SJSA1 (cell line): ENCODE measurements at places on chromosomes 5 and 9. TPM values are rescaled to one million over a fixed set of nuclear protein-coding genes. Genes with fewer than 3 reads are reported as not detected.

Gene C7
- total RNA-seq = not detected in 2 replicates

Gene AFAP1L1
- 26.6 and 33.2 TPM in 2 replicates for total RNA-seq

Gene PCDHGA6
- 0.38 and 1.4 TPM in 2 replicates for total RNA-seq

Gene DIPK1B
- total RNA-seq = not detected in 2 replicates

Gene ZNF454
- total RNA-seq = not detected in 2 replicates

GRCh38 chr5:61251874-61252642 is 80.0 kb upstream of the ZSWIM6 start:
- H3K36me3 ChIP-seq = peaks cover 24% of the 10 kb centered on the region
- no peaks in the 10 kb centered on the region for H3K4me1 ChIP-seq
- no peaks in the 10 kb centered on the region for H3K27me3 ChIP-seq

GRCh38 chr9:76095585-76095984 is 205.1 kb downstream of the PCSK5 start:
- H3K27ac ChIP-seq = no peak overlapping the region
- no peak for DNase-seq
- no peak overlapping the region for H3K4me3 ChIP-seq
- peaks cover 8% of the 10 kb centered on the region; the same call in 1 of the 2 replicates for H3K36me3 ChIP-seq

DNA sequence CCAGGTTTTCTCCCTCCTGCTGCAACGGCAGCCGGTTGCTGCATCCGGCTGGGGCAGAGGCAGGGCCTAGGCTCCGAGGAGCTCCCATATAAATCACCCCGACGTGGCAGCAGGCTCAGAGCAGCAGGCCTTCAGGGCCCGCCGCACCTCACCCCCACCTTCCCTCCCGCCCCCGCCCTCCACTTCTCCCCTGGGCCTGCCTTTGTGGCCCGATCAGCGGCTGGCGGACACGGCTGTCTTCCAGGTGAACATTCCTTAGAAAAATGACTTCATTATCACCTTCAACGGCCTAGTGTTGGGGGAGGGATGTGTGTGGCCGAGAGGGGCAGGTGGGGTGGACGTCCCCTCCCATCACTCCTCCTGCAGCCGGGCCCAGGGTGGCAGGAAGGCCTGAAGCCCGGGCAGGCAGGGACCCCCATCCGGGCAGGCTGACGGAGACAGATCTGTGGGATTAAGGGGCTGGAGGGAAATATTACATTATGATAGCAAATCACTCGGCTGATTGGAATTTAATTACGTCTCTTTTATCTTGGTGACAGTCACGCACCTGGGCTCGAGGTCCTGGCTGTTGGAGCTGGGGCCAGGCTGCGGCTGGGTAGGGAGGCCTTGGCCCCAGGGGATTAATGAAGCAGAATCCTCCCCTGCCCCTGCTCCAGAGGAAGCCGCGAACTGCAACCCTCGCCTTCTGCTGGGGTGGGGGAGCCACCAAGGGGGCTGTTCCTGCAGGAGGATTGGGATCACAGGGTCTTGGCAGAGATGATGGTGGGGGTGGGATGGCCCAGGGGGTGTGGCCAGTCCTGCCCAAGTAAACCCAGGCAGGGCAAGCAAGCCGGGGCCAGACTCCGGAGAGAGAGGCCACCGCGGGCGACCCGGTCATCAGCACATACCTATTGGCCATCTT is 38.4 kb upstream of the RXRA start:
- no peak overlapping the region for H3K27ac ChIP-seq
- no peak overlapping the region for H3K4me3 ChIP-seq
- H3K27me3 ChIP-seq = peaks cover 6% of the 10 kb centered on the region; the same call in 1 of the 2 replicates
- H3K36me3 ChIP-seq = no peaks in the 10 kb centered on the region
- H3K4me1 ChIP-seq = peaks cover 4% of the 10 kb centered on the region

GRCh38 chr9:72633966-72634365 is 112.6 kb downstream of the TMC1 start:
- no peak overlapping the region for H3K27ac ChIP-seq
- no peak for DNase-seq
- H3K36me3 ChIP-seq = no peaks in the 10 kb centered on the region
- H3K4me3 ChIP-seq = no peak overlapping the region

- no peaks in the 10 kb centered on the region for H3K36me3 ChIP-seq
- H3K4me3 ChIP-seq = no peak overlapping the region
- H3K4me1 ChIP-seq = no peaks in the 10 kb centered on the region
- no peaks in the 10 kb centered on the region for H3K27me3 ChIP-seq
- DNase-seq = no peak
- H3K27ac ChIP-seq = no peak overlapping the region
Measured at GRCh38 chr5:90117005-90117404, 292.6 kb downstream of the CETN3 start.

- no peak overlapping the region for H3K4me3 ChIP-seq
- no peaks in the 10 kb centered on the region for H3K36me3 ChIP-seq
- peaks cover 2% of the 10 kb centered on the region; the same call in 1 of the 2 replicates for H3K27me3 ChIP-seq
- DNase-seq = no peak
- H3K4me1 ChIP-seq = no peaks in the 10 kb centered on the region
- H3K27ac ChIP-seq = no peak overlapping the region
Measured at GRCh38 chr9:2876320-2876719, 32.4 kb upstream of the PUM3 start.

GRCh38 chr9:136660971-136661550 is 1.7 kb upstream of the EGFL7 start:
- H3K36me3 ChIP-seq = no peaks in the 10 kb centered on the region
- H3K27ac ChIP-seq = no peak overlapping the region
- H3K27me3 ChIP-seq = peaks cover 60% of the 10 kb centered on the region

DNA sequence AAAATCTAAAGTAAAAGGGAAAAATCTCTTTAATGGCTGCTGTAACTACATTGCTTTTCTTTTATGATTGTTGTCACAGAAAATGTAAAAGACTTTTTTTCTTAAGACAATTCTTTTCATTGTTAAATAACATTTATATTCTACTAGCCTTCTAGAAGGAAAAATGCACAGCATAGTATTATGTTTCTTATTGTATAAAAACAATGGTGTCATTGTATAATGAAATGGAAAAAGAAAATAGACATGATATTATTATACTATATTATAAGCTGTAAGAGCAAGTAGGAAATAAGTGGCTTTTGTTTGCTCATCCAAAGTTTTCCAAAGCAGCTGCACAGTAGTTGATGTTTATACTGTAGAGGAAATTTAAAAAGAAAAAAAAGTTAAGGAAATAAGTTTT is 1021.7 kb downstream of the EFNA5 start:
- no peaks in the 10 kb centered on the region for H3K27me3 ChIP-seq
- no peak for DNase-seq
- no peaks in the 10 kb centered on the region for H3K36me3 ChIP-seq

DNA sequence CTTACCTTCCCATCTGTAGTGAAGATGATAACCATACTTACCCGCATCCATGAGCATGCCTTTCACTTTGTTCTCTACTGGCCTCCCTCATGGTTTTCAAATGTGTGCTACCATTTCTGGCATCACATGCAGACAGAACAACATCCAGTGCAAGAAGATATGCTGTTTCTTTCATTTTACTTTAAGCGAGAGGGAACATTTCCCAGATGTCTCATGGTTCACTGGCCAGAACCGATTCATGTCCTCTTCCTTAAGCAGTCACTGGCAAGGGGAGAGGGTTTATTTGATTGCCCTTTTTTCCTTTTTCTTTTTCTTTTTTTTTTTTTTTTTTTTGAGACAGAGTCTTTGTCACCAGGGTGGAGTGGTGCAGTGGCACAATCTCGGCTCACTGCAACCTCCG is 37.7 kb downstream of the ARRDC3 start:
- no peaks in the 10 kb centered on the region for H3K36me3 ChIP-seq
- no peak overlapping the region for H3K27ac ChIP-seq
- H3K4me3 ChIP-seq = no peak overlapping the region
- H3K27me3 ChIP-seq = no peaks in the 10 kb centered on the region
- H3K4me1 ChIP-seq = peaks cover under 1% of the 10 kb centered on the region

DNA sequence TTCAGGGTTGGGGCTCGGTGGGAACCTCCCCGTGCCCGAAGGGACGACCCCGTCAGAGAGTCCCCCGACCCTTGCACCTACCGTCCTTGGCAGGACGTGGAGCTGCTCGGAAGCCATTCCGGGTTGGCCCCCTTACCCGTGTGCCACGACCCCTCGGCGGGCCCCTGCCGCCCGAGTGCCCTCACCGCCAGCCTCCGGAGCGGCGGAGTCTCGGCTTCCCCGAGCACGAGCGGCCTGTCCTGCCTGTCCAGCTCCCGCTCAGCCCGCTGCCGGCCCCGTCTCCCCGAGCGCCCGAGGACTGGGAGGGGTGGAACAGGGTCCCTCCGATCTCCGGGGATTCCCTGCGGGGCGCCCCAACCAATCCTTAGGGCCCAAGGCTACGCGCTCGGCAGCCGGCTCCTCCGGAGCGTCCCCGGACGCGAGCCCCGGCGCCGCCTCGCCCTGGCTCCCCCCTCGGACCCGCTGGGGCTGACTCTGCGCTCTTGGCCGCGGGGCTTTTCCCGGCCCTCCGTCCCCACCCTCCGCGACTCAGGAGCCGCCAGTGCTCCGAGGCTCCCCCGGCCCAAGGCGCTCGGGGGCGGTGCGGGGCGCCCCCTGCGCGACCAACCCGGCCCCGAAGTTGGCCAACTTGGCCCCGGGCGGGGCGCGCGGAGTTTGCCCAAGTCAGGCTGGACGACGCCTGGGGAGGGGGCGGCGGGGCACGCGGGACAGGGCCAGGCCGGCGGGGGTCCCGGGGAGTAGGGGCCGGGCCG is 654 bp downstream of the ADAMTS2 start:
- H3K4me1 ChIP-seq = peaks cover 25% of the 10 kb centered on the region
- H3K4me3 ChIP-seq = peak overlapping the region; percentile 49
- DNase-seq = no peak
- H3K27ac ChIP-seq = no peak overlapping the region
- no peaks in the 10 kb centered on the region for H3K27me3 ChIP-seq
